Kidney glomerular epithelial cell (primary cell): ENCODE measurements at places on chromosomes 2 and 18.

DNA sequence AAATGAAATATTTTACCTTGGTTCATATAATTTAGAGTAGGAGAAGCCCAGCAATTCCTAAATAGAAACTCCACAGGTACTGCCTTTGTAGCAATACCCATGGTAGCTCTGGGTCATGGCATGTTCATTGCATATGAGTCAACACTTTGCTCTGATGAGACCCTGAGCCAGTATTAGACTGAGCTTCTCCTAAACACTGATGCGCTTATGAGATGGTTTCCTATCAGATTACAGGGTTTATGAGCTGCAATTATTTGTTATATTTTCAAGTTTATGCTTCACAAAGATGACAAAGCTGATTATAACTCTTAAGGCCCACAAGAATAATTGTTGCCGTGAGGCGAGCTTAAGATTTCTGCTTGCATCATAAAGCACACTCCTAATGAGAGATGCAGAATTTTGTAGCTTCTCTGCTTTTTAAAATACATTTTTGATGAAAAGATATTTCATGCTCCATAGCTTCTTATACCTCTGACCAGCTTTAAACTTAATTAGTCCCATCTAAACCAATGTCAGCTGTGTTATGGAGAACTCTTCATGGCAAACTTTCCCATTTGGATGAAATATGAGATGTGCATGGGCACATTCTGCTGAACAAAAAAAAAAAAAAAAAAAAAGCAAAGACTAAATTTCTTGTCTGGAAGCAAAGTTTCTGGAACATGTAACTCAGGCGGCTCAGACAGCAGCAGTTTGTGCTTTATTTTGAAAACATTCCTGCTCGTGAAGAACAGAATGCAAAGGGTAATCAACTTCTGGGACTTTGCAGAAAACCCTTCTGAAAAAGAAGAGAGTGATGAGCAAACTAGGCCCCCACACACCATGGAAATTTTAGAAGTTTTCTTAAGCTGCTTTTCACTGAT lies 162.6 kb downstream of the KCNE4 start:
- no peak for DNase-seq

DNA sequence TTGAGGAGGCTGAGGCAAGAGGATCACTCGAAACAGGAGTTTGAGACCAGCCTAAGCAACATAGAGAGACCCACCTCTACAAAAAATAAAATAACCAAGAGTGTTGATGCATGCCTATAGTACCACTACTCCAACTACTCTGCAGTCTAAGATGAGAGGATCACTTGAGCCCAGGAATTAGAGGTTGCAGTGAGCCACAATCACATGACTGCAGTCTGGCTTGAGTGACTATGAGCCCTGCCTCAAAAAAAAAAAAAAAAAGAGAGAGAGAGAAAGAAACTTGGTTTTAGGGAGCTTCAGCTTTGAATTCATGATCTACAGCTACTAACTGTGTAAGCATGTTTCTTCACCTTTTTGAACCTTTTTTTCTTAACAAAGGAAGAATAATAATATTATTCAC lies 119.9 kb downstream of the HNMT start:
- DNase-seq: peak; percentile 52

DNA sequence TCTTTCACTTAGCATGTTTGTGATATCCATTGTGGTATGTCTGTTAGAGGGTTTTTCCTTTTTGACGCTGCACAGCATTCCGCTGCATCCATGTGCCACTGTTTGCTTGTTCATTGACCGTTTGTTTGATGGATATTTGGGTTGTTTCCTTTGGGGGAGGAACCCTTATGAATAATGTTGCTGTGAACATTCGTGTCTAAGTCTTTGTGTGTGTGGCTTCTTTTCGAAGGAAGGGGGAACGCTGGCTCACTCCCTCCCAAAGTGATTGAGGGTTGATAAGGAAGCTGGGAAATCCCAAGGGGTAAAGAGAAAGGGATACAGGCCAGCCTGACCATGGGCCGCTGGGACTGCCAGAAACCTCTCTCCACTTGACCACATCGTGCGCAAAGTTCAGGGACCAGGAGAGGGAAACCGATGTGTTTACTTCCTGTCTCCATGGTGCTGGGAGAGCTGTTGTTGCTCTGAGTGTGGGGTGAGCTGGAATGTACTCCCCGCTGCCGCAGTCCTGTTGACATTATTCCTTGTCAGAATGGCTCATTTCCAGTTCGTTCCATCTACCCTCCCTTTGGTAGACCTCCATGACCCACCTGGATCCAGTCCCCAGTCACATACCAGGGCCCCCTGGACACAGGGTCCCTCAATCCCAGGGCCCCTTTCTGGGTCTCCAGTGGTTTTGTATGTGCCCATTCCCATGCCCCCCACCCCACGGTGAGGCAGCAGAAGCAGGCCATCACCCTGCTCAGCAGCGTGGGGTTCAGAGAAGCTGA lies 39.6 kb downstream of the HS1BP3 start:
- DNase-seq: peak; percentile 92

DNA sequence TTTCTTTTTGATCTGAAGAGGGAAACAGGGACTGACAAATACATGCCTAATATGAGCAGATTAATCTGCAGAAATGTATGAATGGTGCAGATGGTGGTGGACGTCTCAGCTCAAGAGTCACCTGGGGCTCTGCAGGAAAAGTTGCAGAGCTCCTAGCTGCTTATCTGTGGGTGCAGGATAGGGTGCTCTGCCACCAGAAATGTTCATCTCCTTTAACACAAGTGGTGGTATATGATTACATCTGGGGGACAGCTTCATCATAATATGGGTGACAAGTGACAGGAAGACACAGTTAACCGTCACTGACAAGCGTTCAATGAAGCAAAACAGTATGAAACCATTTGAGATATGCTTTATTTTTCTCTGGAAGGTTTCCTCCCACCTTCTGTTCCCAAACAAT lies 121.2 kb upstream of the LINC00305 start:
- no peak for DNase-seq

GRCh38 chr18:13120983-13121441 lies 97.5 kb upstream of the LDLRAD4 start:
- DNase-seq: no peak

GRCh38 chr2:199850218-199850717 lies 724 bp downstream of the FTCDNL1 start:
- DNase-seq: no peak

- no peak for DNase-seq
Observed at GRCh38 chr2:127150996-127151395, 44.0 kb upstream of the BIN1 start.

DNA sequence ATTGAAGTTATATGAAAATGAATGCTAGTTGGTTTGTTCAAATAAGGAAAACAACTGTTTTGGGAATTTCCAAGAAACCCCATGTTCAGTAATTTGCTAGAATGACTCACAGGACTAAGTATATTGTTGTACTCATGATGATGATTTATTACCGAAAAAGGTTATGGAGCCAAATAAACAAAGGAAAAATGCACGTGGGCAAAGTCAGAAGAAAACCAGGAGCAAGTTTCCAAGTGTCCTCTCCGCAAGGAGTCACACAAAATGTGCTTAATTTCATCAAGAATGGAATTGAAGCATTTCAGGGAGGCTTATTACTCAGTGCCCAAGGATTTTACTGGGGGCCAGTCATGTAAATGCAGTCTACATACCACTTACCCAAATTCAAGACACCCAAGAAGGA lies 1652.4 kb upstream of the TMEFF2 start:
- DNase-seq: peak; percentile 21

DNA sequence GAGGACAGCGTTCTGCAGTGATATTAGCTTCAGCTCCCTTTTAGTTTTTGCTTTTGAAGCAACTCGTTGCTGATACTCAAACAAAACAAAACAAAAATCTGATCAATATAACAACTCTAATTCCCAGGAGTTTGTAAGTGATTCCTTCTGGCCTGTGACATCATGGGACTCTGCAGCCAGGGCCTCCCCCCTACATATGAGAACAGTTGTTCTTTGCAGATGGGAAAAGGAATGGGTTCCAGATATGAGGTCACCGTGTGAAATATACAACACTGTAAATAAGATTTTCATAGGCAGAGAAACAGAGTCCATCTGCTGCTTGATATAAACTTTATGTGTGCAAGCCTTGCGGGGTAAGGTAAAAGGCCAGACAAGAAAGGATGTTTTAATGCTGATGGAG lies 56.7 kb downstream of the DIS3L2 start:
- no peak for DNase-seq

GRCh38 chr2:190670182-190670946 lies 21.5 kb downstream of the NAB1 start:
- DNase-seq: no peak

GRCh38 chr18:70151614-70152013 lies 53.9 kb downstream of the RTTN start:
- no peak for DNase-seq

DNA sequence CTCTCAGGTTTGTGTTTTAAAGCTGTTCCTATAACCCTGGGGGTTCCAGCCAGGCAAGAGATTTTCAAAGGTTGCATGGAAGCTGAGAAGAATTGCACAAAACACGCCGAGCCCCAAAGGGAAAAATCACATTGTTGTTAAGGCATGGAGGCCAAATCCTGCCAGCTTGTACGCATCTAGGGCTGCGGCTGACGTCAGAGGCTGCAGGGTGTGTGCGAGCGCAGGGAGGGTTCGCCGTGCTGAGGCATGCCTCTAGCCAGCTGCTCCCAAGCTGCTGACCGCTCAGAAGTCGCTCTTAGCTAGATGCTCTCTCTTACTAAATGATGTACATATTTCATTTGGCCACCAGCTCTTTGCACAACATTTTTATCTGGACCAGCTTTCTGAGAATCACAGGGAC lies 191.8 kb downstream of the LPIN1 start:
- DNase-seq: no peak

DNA sequence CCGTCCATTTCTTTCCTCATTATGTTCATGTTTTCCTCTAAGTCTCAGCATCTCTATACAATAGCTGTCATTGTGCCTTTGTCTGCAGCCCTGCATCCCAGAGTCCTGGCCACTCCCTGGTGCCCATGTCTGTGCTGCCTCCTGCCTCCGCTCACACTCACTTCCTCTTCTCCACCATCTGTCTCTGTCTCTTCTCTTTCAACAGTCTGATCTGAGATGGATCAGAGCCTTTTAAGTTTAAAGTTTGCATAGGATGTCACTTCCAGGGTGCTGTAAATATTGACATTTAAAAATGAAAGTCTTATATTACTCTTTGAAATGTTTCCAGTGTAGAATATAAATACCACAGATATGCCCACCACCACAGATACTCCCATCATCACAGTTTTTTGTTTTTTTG lies 42.7 kb downstream of the UBE2F start:
- no peak for DNase-seq

DNA sequence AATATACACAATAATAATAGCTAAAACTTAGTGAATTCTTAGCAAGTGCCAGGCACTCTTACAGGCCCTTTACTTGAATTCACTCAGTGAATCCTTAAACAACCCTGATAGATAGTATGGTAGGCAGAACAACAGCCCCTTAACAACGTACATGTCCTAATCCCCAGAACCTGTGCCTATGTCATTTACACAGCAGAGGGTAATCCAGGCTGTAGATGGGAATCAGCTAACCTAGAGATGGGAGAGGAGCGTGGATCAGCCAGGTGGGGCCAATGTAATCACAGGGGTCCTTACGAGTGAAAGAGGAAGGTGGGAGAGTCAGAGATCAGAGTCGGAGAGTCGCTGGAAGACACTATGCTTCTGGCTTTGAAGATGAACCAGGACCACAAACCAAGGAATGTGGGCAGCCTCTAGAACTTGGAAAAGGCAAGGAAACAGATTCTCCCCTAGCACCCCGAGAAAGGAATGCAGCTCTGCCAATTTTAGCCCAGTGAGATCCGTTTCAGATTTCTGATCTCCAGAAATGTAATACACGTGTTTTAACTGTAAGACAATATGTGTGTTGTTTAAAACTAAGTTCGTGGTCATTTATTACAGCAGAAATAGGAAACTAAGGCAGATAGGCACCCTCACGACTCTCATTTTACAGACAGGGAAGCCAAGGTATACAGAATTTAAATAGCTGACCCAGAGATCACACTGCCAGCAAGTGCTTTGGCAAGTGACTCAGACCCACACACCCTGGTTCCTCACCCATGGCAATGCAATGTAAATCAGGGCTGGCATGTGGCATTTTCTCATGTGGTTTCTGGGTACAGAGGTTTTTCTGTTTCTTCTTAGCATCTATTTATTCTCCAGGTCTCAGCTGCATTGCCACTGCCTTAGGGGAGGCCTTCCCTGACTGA lies 68.9 kb downstream of the DOCK10 start:
- DNase-seq: no peak

DNA sequence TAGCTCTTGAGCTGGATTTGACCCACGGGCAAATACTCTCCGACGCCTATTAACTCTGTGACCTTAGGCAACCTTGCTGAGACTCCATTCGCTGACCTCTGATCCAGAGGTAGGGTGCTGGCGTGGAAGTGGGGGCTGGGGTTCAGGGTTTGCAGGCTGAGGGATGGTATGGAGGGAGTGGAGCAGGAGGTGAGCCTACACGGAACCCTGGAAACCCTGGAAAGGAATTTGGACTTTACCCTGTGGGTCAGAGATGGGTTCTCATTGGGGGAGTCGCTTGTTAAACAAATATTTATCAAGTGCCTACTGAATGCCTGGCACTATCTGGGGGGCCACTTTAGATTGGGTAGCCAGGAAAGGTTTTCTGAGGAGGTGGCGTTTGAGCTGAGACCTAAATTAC lies 58.2 kb upstream of the FZD7 start:
- no peak for DNase-seq

DNA sequence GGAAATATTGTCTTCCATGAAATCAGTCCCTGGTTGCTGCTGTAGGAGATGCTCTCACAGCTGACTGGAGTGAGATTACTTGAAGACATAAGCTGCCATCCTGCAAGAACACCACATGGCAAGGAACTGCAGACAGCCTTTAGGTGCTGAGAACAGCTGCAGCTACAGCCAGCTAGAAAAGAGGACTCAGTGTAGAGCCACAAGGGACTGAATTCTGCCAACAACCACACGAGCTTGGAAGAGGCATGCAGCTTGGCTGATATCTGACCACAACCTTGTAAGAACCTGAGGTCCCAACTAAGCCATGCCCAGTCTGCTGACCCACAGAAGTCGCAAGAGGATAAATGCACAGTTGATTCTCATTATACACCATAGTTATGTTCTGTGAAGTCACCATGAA lies 181.8 kb upstream of the ARL4C start:
- DNase-seq: no peak

GRCh38 chr2:234411793-234412192 lies 85.1 kb downstream of the ARL4C start:
- DNase-seq: no peak

- DNase-seq: no peak
Observed at GRCh38 chr2:98134172-98135005, 47.4 kb downstream of the VWA3B start.

DNA sequence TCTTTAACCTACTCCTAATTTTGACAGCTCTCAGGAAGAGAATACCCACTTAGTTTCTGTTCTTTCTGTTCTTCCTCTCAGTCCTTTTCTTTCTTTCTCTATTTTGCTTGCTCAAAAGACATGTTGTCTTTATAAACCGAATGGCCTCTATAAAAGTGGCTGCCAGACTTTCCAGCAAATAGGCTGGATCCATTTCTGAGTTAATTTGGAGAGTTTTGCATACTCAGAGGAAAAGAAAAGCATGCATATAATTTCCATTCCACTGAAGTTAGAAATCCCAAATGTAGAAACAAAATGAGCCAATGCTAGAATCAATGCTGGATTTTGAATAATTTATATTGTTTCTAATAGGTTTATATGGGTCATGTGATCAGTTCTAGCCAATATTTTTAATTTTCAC lies 65.9 kb downstream of the FAM124B start:
- no peak for DNase-seq
